ENCODE measurements at places on chromosomes 5 and 9.

DNA sequence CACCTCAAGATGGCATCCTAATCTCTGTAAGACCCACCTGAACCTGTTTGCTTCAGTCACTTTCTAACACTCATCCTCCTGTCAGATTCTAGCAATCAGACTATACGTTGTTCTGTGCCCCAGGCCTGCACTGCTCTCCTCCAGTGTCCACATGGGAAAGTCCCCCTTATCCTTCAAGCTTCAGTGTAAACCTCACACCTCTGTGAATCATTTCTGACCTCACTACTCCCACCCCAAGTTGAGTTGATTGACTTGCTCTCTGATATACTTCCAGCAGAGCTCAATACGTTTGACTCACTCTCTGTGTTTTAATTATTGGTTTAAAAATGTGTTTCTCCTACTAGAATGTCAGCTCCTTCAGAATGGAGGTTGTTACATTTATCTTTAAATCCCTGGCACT, 240.2 kb downstream of the FBXL17 start:
- DNase-seq: no peak

- no peak for DNase-seq
Observed at GRCh38 chr5:124866355-124867136, 120.1 kb upstream of the ZNF608 start.

GRCh38 chr9:18423791-18424531, 50.0 kb upstream of the ADAMTSL1 start:
- no peak for DNase-seq

- DNase-seq: no peak
Observed at GRCh38 chr9:38046661-38047300, 22.2 kb downstream of the SHB start.

GRCh38 chr5:14556015-14556414, 25.6 kb upstream of the OTULINL start:
- no peak for DNase-seq

DNA sequence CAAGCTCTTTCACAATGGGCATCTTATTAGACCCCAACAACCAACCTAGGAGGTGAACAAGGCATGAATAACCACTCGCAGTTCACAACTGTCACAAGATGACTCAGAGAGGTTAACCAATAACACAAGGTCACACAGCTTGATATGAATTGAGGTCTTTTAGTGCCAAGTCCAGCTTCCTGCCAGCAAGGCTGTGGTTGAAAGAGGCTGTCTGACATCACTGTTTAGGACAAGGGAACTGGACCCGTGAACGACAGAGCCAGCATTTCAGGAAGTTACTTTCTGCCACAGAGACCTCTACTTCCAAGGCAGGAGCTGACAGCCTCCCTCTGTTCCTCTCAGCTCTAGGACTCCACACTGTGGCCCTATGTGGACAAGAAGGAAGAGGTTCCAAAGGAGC, 53.4 kb upstream of the ALDH1B1 start:
- DNase-seq: no peak

GRCh38 chr5:133995341-133995740, 9.4 kb downstream of the VDAC1 start:
- DNase-seq: no peak

GRCh38 chr9:92440751-92441046, 16.4 kb upstream of the OMD start:
- no peak for DNase-seq

DNA sequence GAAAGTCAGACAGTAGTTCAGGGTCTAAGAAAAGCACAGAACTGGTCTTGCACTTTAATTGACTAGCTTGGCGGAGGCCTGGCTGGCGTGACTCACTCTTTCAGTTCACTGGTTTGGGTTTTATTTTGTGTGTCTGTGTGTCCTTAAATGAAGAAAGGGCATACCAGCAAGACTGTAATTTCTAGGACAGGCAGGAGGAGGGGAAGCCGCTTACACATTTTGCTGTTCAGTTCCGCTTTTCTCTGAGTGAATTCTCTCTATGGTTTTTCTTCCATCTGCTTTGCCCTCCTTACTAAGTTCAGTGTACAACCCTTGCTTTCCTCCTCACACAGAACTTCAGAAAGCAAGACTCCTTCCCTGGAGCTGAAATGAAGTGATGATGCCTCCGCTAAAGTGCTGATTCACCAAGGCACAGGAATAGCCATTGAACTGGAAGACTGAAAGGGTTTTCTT, 150.8 kb downstream of the MEF2C start:
- DNase-seq: no peak

DNA sequence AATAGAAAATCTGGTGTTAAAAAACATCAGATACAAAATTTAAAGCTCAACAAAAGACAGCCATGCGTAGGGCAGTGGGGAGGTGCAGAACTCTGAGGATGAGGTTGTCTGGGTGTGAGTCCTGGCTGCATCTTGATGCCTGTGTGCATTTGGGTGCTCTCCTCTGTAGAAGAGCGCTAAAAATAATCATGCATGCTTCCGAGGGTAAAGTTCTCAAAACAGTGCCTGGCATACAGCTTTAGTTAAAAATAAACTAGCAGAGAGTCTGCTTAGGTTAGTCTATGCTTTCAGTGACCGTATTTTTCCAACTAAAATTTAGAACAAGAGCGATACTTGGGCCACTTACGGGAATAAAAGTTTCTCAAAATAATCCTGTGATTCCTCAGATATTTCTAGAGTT, 55.5 kb upstream of the SPATA31C2 start:
- no peak for DNase-seq

DNA sequence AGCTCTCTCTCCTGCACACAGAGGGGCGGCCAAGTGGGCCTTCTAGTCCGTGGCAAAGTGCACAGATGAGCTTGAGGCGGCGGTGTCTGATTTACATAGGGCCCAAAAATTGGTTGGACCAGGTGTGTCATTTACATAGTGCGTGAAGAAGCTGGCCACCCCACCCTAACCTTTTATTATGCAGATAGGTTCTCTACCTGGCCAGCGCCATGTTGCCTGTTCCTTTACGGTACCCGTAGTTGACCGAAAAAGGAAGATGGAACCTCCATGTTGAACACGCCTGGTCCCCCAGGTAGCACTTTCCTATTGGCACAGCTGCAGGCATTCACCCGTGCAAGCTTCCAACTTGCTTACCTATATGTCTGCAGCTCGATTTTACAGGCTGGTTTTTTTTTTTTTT, 61.5 kb downstream of the GNA14 start:
- no peak for DNase-seq

DNA sequence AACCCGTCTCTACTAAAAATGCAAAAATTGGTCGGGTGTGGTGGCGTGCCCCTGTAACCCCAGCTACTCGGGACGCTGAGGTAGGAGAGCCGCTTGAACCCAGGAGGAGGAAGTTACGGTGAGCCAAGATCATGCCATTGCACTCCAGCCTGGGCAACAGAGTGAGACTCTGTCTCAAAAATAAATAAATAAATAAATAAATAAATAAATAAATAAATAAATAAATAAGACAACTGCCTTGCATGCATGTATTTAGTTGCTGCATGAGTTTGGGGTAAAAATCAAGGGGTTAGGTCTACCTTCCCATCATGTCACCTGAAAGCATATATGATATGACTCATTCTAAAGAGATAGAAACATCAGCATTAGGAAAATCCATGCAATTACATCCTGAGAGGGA, 254.0 kb downstream of the ADAMTSL1 start:
- DNase-seq: no peak

- DNase-seq: no peak
Observed at GRCh38 chr9:114271556-114272510, 51.1 kb upstream of the ORM1 start.

- DNase-seq: peak; percentile 37
Observed at GRCh38 chr5:172114875-172115422, 73.1 kb downstream of the STK10 start.

DNA sequence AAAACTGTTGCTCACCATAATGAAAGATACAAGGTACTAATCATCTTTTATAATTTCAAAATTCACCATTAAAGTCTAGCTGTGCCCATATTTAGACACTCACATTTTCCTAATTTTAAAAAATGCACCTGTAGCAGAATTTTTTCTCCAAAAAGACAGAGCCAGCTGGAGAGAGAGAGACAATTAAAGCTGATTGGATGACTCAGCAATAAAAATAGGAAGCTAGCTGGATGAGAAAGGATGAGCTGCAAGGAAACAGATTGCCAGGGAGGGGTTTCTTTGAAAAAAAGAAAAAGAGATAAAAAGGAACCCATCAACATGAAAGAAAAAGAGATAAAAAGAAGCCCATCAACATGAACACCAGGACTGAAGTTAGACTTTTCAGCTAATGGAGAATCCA, 73.8 kb downstream of the HCN1 start:
- DNase-seq: no peak

DNA sequence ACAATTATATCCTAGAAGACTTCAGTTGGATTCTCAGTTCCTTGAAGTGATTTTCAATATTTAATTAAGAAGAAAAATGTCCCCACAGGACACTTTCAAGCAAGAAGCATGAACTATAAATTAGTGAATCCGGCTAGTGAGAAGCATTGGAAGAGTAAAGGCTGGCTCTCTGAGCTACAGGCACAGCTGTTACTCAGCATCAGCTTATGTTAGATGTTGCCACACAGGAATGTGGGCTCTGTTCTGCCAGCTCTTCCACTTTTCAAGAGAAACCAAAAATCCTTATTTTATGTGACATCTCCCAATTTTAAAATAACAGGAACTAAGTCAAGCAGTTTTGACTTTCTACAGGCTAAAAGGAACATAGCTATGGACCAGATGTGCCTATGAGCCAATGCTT, 14.9 kb downstream of the ZNF474 start:
- DNase-seq: no peak

DNA sequence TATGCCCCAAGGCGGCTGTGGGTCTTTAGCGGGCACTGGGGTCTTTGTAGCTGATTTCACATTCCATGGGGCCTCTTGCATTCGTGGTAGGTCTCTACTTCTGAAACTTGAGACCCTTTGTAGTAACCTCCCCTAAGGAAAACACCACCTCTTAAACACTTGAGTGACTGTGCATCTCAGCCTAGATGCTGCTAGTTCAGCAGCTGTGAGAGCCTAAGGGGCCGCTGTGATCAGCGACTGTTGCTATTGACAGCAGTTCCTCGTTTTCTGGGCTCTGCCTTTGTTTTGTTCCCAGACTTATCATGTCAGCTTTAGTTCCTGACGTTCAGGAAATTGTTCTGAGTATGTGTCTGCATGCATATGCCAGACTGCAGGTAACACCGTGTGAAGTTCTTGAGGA, 171.2 kb downstream of the HSPA4 start:
- DNase-seq: no peak

DNA sequence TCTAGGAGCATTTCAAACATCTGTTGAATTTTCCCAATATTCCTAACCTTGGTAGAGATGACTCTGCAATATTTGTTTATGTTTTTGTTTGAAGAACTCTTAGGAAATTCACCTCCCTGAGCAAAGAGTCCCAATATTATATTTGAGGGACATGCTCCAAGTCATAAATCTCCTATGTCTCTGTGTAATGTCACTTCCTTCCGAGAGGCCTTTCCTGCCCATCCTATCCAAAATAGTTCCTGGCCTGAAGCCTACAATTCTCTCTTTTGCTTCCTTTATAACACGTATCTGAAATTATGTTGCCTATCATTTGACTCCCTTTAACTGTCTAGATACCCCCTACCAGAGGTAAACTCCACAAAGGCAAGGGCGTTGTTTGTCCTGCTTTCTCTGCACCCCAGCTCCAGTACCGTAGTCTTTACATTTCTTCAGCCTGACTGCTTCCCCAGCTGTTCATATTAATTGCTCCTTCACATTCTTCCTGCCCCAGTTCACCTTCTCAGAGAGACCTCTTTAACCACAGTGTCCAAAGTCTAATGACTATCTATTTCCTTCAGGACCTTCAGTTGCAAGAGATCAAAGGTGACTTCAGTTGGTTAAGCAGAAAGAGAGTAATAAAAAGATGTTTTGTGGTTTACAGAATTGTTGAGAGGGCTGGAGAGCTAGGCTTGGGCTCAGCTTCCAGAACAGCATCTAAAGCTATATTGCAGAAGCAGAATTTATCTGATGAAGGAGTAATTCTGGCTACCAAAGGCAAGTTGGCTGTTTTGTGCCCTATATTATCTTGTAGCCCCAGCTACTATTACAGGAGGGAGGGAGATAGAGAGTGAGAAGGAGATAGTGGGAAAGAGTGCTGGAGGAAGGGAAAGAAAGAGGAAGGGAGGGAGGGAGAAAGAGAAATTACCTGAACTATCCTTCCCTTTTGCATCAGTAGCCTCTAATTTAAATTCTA, 109.3 kb upstream of the TMEM161B start:
- no peak for DNase-seq

- DNase-seq: no peak
Observed at GRCh38 chr5:23588841-23589326, 81.5 kb downstream of the PRDM9 start.

GRCh38 chr5:3837506-3837905, 241.9 kb downstream of the IRX1 start:
- DNase-seq: no peak

GRCh38 chr5:54965806-54966205, 19.6 kb downstream of the ESM1 start:
- no peak for DNase-seq

DNA sequence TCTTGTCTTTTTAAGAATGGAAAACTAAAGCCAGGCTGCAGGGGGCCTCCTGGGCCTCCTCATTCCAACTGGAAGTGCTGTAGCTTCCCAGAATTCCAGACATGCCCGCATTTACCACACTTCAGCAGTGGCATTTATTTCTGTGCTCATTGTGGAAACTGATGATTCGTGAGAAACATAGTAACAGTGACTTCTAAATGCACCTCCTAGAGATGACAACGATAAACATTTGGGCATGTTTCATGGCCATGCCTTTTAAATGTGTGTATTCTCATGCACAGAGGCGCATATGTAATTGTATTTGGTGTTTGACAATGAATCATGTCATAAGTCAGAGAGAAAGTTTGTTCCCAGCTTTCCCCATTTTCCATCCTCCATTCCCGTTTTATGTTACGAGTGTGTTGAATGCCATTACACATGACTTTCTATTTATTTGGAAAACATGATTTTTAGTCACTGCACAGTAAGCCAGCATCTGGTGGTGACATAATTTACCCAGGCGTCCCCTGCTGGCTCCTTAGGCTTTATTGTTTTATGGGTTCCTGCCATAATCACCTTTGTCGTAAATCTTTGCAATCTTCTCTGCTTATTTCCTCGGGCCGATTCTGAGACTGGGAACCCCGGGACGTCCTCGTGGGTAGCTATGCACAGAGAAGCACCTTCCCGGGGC, 68.8 kb upstream of the FCN2 start:
- no peak for DNase-seq

DNA sequence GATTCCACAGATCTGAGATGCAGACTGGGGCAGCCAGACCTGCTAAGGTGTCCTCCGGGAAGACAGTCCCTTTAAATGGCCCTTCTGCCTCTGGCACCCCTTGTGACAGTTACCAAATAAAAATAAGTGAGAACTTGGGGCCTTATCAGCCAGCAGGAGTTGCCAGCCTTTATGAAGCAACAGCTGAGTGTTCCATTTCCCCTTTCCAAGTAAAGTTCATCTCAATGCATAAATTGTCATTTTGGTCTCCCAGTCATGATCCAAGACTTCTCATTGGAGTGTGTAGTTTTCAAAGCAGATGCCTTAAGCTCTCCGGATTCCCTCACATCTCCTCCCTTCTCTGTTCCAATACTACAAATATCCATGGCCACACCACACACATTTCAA, 4.1 kb downstream of the PTCH1 start:
- DNase-seq: no peak
